Transverse colon (tissue), 4 donors: ENCODE measurements at places on chromosomes 7 and 10.

DNA sequence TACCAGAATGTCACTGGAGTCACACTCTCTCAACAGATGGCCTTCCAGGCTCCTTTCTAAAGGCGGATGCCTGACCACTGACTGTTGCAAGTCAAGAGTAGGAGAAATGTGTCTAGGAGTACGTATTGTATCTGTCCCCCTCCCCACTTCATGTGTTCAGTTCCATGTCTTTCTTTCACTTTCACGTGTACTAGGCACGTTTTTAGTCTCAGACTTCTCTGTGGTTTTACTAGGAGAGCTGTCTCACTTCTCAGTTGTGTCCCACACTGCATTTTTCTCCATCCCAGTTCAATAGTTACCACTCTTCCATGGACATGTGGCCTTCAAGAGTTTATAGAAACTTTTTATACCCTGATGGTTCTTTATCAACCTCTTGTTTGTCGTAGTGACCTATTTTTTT is 893.0 kb downstream of the NRG3 start:
- DNase-seq = no peak

GRCh38 chr7:30584415-30584814 is 10.3 kb upstream of the GARS1 start:
- no peak for DNase-seq

- DNase-seq = no peak
Observed at GRCh38 chr7:91953618-91954017, 13.0 kb downstream of the AKAP9 start.

DNA sequence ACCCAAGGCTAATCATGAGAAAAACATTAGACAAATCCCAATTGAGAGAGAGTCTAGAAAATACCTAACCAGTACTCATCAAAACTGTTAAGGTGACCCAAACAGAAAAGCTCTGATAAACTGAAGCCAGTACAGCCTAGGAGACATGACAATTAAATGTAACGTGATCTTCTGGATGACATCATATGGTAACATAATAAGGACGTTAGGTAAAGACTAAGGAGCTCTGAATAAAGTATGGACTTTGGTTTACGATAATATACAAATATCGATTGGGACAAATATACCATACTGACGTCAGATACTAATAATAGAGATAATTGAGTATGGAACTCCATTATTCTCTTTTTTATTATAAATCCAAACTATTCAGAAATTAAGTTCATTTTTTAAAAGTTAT is 561.1 kb upstream of the STEAP1 start:
- no peak for DNase-seq

- no peak for DNase-seq
Observed at GRCh38 chr10:45040921-45041542, 40.3 kb downstream of the ZNF22 start.

- no peak for DNase-seq
Observed at GRCh38 chr10:32167450-32167849, 111.2 kb upstream of the KIF5B start.

DNA sequence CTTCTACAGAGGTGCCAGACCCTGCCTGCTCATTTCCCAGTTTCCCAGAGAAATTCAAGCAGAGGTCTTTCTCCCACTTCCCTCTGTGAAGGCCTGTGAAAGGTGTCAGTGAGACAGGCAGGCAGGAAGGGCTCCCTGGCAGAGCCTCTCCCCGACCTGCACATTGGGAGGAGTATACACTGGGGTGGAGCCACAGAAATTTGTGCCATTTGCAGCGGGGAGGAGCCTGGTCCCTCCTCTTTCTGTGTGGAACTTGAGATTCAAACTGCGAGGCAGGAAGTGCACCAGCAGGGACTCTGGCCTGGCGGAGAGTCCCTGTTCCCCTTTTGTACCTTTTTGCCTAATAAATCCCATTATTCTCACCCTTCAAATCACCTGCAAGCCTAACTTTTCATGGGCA is 54.6 kb upstream of the OPN4 start:
- peak; percentile 64 for DNase-seq

- DNase-seq = no peak
Observed at GRCh38 chr7:135164357-135165061, 6.0 kb downstream of the CYREN start.

GRCh38 chr10:123144697-123145541 is 3.0 kb upstream of the HMX2 start:
- no peak for DNase-seq

- no peak for DNase-seq
Observed at GRCh38 chr10:124162136-124162535, 68.7 kb upstream of the CHST15 start.
